Adrenal gland (tissue), 19 donors: ENCODE measurements at places on chromosomes 6 and 20. TPM values are rescaled to one million over a fixed set of nuclear protein-coding genes. Genes with fewer than 3 reads are reported as not detected.

The PCIF1 gene
- polyA plus RNA-seq: 35.9 TPM

The RAET1G gene
- 3.1 TPM for polyA plus RNA-seq

The LY6G6C gene
- polyA plus RNA-seq: not detected

The CAGE1 gene
- polyA plus RNA-seq: not detected

The LZTS3 gene
- 6.5 TPM for polyA plus RNA-seq

The RSPO4 gene
- polyA plus RNA-seq: 0.64 TPM

The RIPOR2 gene
- 4.3 TPM for polyA plus RNA-seq
